Calu3 (cell line): ENCODE measurements at places on chromosomes 1 and 21. TPM values are rescaled to one million over a fixed set of nuclear protein-coding genes. Genes with fewer than 3 reads are reported as not detected.
A peak's percentile ranks its signal among the peaks of the same experiment; 100 is the strongest.

- DNase-seq = no peak
Measured at GRCh38 chr1:64263856-64264255, 60.4 kb downstream of the UBE2U start.

- DNase-seq = no peak
Measured at GRCh38 chr1:93597709-93598108, 83.9 kb downstream of the BCAR3 start.

DNA sequence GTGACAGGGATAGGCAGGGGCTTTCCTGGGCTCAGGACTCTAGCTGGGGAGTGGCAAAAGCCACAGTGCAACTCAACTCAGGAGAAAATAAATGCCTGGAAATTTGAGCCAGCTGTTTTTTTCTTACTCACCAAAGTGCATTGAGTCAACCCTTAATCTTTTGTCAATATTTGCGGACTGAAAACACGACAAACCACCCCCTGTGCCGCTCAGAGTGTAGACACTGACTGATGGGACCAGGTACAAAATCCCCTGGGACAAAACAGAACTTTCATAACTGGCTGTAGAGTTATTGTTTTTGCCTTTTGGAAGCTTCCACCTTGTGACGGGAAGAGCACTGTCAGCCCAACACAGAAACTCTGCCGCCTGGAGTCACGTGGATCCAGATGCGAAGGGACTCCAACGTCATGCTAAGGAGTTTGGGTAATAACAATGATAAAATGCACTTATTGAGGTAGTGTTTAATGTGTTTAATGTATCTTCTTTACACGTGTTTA lies 164.6 kb downstream of the PLPP3 start:
- peak; percentile 62 for DNase-seq

- peak; percentile 28 for DNase-seq
Measured at GRCh38 chr1:24970399-24970753, 40.3 kb upstream of the RUNX3 start.

GRCh38 chr1:14786681-14787080 lies 188.2 kb downstream of the KAZN start:
- DNase-seq = no peak

GRCh38 chr1:160637821-160638539 lies 8.9 kb downstream of the SLAMF1 start:
- DNase-seq = no peak

GRCh38 chr1:18668046-18668445 lies 37.4 kb downstream of the PAX7 start:
- DNase-seq = peak; percentile 16

DNA sequence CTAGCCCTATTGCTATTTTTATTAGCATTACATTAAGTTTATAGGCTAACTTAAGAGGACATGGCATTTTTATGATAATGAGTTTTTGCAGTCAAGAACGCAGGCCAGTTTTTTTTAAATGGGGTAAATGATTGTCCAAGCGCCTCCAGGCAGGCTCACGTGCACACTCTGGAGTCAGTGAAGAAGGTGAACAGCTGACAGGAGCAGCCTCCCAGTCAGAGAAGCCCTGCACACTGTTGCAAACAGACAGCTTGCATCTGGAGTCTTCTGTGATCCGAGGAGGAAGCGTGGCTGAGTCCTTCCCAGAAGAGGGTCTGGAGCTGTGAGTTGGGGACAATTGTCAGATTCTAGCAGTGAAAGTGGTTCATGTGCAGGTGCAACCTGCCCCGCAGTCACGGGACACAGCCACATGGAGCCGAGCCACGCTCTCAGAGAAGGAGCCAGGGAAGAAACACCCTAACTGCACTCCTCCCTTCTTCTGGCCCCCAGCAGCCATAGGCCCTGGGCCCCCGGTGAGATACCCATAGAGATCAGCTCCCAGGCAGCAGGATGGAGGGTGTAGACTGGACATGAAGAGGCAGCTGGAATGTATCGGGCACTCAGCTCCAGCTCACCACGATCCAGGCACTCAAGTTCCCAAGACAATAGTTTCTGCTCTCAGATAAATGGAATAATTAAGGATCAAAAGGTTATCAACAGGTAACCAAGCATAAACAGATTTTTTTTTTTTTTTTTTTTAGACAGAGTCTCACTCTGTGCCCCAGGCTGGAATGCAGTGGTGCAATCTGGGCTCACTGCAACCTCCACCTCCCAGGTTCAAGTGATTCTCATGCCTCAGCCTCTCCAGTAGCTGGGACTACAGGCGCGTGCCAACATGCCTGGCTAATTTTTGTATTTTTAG lies 26.4 kb downstream of the CAPN2 start:
- DNase-seq = peak; percentile 77

DNA sequence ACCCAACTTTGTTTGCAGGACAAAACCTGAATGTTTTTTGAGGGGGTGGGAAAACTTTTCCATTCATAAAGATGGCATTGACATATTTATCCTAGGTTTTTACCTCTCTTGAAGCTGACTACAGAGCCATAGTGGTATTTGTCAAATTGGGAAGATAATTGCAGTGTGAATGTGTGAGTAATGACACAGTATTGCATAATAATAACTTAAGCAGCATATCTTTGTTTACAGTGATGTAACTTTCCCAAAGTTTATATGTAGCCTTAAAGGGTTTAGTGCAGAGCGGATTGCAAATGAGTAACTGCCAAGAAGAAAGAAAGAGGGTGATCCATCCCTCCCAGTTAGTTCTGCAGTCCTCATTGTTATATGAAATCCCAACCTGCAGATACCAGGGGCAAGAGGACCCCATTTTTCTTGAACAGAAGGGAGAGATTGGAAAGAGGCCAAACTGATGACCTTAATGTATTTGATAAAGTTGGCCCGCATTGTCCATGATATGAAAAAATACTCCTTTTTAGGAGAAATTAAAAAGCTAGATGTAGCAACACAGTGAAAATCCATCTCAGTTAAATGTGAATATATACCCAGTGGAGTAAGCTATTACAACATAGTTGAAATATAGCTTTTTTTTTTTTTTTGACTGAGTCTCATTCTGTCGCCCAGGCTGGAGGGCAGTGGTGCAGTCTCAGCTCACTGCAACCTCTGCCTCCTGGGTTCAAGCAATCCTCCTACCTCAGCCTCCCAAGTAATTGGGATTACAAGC lies 23.7 kb upstream of the NFIA start:
- DNase-seq = no peak

GRCh38 chr1:186670297-186671135 lies 9.7 kb downstream of the PTGS2 start:
- DNase-seq = no peak

DNA sequence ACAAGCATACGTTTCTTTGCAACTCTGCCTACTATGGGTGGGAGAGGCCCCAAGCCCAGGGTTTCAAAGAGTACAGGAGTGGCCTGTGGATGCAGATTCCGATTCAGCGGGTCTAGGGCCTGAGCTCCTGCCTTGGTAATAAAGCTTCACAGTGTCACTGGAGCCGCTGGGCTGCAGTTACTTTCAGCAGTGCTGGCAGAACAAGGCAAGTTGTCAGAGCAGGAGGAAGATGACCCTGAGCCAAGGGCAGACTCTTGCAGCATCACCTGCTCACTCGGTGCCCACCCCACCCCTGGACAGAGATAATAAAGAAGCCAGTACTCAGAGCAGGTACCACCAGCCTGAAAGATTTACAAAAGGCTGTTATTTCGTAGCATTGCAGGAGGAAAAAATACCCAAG lies 8.0 kb upstream of the RAP1GAP start:
- no peak for DNase-seq

DNA sequence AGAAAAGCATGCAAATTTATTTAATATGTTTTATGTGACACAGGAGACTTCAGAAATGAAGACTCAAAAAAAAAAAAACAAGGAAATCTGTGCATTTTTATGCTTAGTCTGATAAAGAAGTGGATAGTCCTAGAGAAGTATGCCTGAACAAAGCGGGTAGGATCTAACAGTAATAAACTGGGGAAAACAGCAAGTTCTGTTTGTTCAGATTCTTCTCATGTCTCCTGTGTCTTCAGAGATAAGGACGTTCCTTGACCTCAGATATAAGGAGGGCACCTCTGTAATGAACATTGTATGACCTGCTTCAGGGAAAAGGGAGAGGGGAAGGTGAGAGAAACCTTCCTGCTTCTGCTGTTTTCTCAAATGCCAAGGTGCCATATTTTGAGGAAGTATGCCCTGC lies 67.7 kb upstream of the TNFSF18 start:
- no peak for DNase-seq

GRCh38 chr21:22961258-22961657 lies 1963.0 kb downstream of the NCAM2 start:
- no peak for DNase-seq

- no peak for DNase-seq
Measured at GRCh38 chr1:65176591-65176990, 28.6 kb downstream of the AK4 start.

DNA sequence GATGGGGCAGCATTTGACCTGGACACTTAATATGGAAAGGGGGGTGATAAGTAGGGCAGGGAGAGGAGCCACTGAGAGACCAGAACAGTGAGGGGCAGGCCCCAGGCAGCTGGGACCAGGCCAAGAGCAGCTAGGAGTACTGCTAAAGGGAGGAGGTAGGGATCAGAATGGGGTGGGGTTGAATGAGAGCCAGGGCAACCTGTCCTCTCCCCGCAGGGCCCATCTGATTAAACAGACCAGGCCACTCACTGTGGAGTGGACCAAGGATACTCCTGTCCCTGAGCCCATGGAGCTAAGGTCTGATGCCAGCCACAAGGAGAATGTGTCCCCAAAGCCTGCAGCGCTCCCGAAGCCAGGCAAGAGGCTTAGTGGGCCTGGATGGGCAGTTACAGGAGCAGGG lies 2.1 kb downstream of the C1orf167 start:
- DNase-seq = no peak

GRCh38 chr1:30879940-30880677 lies 28.4 kb downstream of the SDC3 start:
- no peak for DNase-seq

DNA sequence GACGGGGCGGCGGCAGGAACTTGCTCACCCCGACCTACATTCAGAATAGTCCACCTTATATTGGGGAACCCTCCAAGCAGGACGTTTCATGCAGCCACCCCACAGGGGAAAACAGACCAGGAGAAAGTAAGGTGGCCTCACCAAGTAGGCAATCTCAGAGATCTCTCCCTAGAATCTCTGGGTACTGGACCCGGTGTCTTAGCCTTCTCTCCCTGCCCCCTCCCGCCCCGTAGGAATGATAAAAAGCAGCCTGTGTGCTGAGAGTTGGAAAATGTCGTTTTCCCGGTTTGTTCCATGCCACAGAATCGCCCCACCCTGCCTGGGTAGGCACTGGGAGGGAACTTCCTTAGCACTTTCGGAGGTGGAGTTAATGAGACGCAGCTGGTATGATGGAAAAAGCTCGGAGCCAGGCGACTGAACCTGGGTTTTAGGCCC lies 789 bp upstream of the PTPN14 start:
- DNase-seq = peak; percentile 87

DNA sequence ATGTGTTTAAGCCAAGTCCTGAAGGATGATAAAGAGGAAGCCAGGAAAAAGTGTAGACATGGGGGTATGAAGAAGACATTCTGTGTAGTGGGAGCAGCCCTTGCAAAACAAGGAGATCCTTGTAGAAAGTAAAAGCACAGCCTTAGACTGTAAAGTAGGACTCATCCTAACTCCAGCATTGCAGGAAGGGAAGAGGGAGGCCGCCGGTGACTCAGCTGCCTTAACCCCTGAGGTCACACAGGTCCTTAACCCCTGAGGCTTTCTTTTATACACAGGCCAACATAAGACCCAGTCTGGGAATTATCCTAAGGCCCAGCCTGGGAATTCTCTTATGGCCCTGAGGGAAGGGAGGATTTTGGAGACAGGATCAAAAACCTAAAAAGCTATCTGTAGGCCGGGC lies 18.0 kb downstream of the PGM1 start:
- no peak for DNase-seq

- no peak for DNase-seq
Measured at GRCh38 chr21:42956824-42957630, 17.3 kb upstream of the PKNOX1 start.

GRCh38 chr1:159200769-159201168 lies 3.9 kb upstream of the ACKR1 start:
- no peak for DNase-seq

The MTHFR gene
- 16.4 and 21.0 TPM in 2 replicates for total RNA-seq

The PTGS2 gene
- total RNA-seq = 64.2 and 78.2 TPM in 2 replicates

The PRR9 gene
- not detected in 2 replicates for total RNA-seq

The FRRS1 gene
- 39.1 and 46.5 TPM in 2 replicates for total RNA-seq

The SYDE2 gene
- 8.3 and 10.4 TPM in 2 replicates for total RNA-seq

The PTGER3 gene
- 0.09 and 0.10 TPM in 2 replicates for total RNA-seq

The ATG4C gene
- total RNA-seq = 9.1 and 12.4 TPM in 2 replicates

The EDEM3 gene
- total RNA-seq = 41.9 and 44.5 TPM in 2 replicates

The LRRIQ3 gene
- total RNA-seq = 0.52 and 0.66 TPM in 2 replicates
